ENCODE measurements at places on chromosomes 6 and 20.

- no peak for DNase-seq
Observed at GRCh38 chr20:62266340-62266739, 28.0 kb downstream of the OSBPL2 start.

GRCh38 chr20:37928996-37929682 is 26.2 kb downstream of the VSTM2L start:
- no peak for DNase-seq

DNA sequence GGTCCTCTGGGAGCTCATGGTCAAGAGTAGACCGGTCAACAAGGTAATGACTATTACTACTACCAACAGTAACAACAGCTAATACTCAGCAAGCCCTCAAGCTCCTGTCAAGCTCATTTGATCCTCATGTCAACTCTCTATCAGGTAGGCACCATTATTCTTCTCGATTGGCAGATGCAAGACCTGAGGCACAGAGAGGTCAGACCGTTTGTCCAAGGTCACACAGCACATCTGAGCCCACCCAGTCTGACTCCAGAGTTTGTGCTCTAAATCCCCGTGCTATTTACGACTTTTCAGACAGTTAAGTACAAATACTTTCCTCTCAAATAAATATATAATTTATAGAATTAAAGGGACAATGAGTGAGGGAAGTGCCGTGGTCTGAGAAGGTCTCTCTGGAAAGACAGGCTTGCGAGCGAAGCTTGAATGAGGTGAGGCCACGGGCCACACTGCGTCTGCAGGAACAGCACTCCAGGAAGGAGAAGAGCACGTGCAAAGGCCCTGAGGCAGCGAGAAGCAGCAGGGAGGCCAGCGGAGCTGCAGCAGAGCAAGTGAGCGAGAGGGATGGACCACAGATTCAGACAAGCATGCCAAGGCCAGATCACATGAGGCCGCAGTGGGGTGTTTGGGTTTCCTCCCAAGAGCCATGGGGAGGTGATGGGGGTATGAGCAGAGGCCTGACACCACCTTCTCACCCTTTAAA is 117.3 kb downstream of the PREX1 start:
- no peak for DNase-seq

DNA sequence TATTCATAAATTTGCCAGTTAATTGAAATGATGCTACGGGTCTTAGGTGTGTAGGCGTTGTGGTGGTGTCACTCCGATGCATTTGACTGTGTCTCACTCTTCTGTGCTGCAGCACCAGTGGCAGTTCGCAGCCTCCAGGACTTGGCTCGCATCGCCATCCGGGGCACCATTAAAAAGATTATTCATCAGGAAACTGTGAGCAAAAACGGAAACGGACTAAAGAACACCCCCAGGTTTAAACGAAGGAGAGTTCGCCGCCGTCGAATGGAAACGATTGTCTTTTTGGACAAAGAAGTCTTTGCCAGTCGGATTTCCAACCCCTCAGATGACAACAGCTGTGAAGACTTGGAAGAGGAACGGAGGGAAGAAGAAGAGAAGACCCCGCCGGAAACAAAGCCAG is 17.6 kb downstream of the PCMTD2 start:
- no peak for DNase-seq

DNA sequence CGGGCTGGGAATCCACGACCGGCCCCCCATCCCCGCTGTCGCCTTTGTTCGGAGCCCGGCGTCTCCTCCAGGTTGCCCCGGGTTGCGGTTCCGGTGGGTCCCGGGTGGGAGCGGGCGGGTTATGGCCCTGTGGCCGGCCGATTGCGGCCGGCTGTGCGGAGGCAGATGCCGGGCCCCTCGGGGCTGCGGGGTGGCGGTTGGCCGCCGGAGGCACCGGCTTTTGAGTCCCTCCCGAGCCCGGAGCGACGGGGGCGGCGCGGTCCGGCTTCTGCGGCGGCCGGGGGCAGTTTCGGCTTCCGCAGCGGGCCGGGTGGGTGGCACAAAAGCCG is 431 bp downstream of the LOC128125822 start:
- no peak for DNase-seq

DNA sequence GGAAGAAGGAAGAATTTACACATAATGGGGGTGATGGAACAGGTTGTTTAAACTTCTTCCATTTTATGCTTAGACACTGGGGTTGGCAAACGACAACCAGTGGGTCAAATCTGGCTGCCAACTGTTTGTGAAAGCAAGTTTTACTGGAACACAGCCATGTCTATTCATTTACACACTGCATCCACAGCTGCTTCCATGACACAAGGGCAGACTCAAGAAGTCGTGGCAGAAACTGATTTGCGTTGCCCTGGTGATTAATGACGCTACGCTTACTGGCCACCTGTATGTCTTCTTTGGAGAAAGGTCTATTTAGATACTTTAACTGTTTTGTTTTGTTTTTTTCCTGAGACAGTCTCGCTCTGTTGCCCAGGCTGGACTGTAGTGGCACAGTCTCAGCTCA is 19.0 kb downstream of the CTCFL start:
- no peak for DNase-seq

- DNase-seq, result no peak
Observed at GRCh38 chr20:61299618-61300017, 47.6 kb downstream of the CDH4 start.

DNA sequence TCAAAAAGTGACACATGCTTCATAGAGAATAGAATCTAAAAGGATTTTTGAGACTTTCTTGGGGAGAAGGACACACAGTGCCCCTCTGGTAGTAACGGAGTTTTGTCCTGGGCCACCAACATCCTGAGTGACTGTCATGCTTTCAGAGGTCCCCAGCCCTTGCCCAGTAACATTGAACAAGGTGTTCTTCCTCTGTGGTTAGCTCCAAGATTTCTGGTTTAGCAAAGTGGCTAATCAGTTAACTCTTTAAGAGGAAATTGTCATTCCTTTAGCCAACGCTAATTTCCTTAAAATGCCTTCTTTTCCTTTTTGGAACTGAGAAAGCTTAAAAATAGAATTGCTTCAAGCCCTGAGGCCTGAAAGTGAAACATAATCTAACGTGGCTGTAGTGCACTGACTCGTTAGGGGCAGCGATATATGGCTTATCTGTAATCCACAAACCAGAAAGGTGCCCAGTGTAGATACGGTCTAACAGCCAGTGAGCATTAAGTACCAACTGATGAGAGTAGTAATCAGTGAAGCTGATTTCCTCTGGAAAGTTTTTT is 7.8 kb downstream of the E2F3 start:
- DNase-seq, result no peak

DNA sequence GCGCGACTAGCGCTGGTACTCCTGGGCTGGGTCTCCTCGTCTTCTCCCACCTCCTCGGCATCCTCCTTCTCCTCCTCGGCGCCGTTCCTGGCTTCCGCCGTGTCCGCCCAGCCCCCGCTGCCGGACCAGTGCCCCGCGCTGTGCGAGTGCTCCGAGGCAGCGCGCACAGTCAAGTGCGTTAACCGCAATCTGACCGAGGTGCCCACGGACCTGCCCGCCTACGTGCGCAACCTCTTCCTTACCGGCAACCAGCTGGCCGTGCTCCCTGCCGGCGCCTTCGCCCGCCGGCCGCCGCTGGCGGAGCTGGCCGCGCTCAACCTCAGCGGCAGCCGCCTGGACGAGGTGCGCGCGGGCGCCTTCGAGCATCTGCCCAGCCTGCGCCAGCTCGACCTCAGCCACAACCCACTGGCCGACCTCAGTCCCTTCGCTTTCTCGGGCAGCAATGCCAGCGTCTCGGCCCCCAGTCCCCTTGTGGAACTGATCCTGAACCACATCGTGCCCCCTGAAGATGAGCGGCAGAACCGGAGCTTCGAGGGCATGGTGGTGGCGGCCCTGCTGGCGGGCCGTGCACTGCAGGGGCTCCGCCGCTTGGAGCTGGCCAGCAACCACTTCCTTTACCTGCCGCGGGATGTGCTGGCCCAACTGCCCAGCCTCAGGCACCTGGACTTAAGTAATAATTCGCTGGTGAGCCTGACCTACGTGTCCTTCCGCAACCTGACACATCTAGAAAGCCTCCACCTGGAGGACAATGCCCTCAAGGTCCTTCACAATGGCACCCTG is 1.6 kb downstream of the TPBG start:
- no peak for DNase-seq

- no peak for DNase-seq
Observed at GRCh38 chr6:1986454-1987243, 258.8 kb downstream of the GMDS start.

GRCh38 chr6:87436435-87436834 is 28.7 kb downstream of the CFAP206 start:
- DNase-seq, result peak; percentile 7

GRCh38 chr6:95431637-95432228 is 145.6 kb upstream of the MANEA start:
- DNase-seq, result no peak

DNA sequence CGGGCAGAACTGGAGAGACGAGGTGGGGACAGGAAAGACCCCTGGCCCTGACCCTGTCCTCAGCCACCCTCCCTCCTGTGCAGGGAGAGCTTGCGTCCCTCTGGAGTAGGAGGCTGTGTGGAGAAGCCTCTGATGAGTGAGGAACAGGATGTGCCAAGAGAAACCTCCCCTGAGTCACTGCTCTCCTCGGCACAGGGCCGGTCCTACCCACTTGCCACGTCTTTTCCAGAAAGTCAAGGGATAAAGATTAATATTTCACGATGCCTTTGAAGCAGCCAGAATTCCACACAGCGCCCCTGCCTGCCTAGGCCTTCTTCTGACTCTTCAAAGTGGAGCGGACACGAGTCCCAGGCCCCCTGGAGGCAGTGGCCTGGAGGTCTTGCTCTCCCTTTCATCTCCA is 34.9 kb upstream of the THBS2 start:
- no peak for DNase-seq

- no peak for DNase-seq
Observed at GRCh38 chr6:27872642-27873020, 39.6 kb downstream of the OR2B2 start.

GRCh38 chr6:56837322-56837894 is 117.5 kb upstream of the BEND6 start:
- DNase-seq, result no peak

DNA sequence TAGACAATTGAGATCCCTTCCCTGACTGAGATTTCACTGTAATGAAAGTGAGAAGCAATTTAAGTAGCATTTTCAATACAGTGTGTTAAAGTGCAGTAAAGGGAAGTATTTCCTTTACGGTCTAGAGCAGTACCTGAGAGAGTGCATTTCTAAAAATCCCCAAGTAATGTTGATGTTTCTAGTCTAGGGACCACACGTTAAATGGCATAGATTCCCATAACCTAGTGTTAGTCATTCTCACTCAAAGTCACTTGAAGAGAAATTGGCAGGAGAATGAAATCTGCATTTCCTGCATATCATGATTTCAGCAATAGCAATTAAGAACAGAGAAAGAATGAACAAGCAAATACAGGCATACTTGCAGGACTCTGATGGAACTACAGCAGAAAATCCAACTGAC is 67.9 kb downstream of the CGA start:
- DNase-seq, result no peak

DNA sequence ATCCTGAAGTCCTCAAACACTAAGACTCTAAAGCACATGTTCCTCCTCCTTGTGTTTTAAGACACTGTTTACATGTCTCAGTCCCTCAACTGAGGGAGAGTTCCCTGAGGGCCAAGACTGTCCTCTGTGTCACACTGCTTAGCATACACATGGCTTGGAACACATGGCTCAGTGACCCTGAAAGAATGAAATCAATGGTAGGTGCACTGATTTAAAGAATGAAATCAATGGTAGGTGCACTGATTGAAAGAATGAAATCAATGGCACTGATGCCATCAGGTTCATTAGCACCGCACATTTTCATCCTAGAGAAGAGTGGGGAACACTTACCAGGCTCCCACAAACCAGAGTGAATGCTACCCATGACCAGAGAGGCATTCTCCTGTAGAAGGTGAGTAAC is 9.8 kb downstream of the TOMM34 start:
- DNase-seq, result no peak

GRCh38 chr20:63377256-63377941 is 16.2 kb upstream of the CHRNA4 start:
- no peak for DNase-seq

- DNase-seq, result no peak
Observed at GRCh38 chr6:39339868-39340550, 17.5 kb upstream of the KCNK16 start.

GRCh38 chr20:47280668-47281067 is 75.8 kb downstream of the ZMYND8 start:
- DNase-seq, result no peak

GRCh38 chr20:20009784-20010253 is 7.3 kb upstream of the NAA20 start:
- no peak for DNase-seq

DNA sequence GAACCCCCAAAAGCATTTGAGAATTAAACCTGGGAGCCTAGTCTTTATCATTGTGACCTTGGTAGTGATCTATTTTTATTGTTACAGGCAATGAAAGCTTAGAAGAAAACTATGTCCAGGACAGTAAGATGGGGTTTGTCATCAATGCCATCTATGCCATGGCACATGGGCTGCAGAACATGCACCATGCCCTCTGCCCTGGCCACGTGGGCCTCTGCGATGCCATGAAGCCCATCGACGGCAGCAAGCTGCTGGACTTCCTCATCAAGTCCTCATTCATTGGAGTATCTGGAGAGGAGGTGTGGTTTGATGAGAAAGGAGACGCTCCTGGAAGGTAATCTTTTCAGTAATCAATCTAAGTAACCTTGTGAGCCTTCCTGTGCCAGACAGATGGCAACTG is 191.5 kb upstream of the RAB32 start:
- no peak for DNase-seq

DNA sequence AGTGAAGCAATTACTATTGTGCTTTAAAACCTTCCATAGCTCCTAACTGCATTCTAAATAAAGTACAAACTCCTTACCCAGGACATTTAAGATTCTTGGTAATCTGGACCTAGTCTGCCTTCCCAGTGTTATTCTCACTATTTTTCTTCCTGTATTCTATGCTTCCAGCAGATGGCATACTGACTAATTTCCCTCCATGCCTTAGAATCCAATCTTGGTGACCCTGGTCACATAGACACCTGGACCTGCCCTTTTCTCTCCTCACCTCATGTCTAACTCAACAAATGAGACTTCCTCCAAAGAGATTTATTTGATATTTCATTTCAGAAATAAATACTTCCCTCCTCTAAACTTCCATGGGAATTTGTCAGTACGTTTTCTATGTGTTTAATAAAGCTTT is 25.8 kb downstream of the ROS1 start:
- DNase-seq, result no peak

GRCh38 chr6:87763276-87763675 is 61.2 kb upstream of the AKIRIN2 start:
- DNase-seq, result no peak

DNA sequence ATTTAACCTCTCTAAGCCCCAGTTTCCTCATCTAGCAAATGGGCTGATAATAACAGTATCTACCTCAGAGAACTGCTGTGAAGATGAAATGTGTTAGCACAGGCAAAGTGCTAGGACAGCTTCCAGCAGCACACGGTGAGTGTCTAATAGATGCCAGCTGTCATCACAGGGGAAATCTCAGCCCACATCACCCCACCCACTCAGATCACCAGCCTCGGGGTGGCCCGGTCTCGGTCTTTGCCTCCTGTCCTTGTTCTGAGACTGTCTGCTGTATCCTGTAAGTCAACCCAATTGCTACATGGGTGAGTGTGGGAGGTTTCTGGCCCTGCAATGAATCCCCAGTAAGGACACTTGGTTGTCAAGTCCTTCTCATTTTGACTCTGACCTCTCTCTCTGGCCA is 99.5 kb upstream of the ZNFX1 start:
- no peak for DNase-seq
